ENCODE measurements at places on chromosomes 11 and 22. TPM values are rescaled to one million over a fixed set of nuclear protein-coding genes. Genes with fewer than 3 reads are reported as not detected.

DNA sequence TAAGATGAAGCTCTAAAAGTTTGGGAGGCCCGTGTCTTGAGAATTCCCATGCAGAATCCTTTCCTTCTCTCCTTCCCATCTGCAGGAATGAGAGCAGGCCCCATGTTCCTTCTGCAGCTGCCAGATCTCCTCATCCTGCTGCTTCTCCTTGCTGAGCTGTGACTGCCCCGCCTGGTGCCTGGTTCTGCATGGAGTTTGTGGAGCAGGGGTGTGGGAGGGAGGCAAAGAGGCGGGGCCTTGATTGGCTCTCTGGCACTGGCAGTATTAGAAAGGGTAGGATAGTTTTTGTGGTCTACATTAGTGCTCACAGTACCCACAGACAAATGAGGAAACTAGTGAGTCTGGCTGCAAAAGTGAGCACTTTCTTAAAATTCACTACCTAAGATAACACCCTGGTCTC, 91.1 kb upstream of the CLPB start:
- no peak for DNase-seq

- DNase-seq: no peak
These were observed 139.8 kb downstream of the ELP4 start for GRCh38 chr11:31649129-31649966.

GRCh38 chr11:112343368-112344039, 82.8 kb upstream of the PLET1 start:
- peak; percentile 40 for DNase-seq

DNA sequence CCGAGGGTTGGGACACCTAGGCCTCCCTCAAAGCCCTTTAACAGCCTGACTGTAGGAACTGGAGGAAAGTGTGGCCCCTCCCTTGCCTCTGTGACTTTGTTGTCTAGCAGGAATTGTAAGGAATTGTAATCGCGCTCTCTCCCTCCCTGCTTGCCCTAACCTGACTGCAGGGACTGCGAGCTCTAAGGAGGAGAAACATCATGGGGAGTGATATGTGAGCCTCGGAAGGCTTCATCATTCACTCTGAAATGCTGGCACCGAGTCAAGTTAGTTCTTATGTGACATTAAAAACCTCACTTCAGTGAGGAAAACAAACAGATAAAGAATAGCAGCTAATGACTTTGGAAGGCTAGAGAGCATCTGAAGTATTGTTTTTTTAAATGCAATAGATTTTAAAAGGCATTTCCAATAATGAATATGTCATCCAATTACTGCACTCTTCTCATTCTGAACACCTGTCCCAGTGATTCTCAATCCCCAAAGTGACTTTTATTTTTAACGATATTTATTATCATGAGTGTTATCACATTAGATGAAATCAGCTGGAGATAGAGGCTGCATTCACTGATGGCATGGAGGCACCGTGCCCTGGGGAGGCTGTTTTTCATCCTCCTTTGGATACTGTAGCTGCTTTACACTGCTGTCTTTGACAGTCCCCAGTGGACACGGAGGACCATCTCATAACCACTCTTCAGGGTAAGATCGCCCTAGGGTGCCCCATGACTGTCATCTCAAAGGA, 58.5 kb upstream of the NTM start:
- no peak for DNase-seq

GRCh38 chr11:133708547-133709051, 136.7 kb downstream of the SPATA19 start:
- no peak for DNase-seq

Gene RAB38
- not detected for total RNA-seq

- DNase-seq: no peak
These were observed 107.8 kb upstream of the CHORDC1 start for GRCh38 chr11:90330632-90331031.

- DNase-seq: no peak
These were observed 92.5 kb downstream of the DSCAML1 start for GRCh38 chr11:117704395-117705100.

Gene OR51I1
- total RNA-seq: not detected

Gene RASD2
- total RNA-seq: 0.46 TPM

- peak; percentile 86 for DNase-seq
These were observed 35.0 kb upstream of the OR9G4 start for GRCh38 chr11:56783448-56784041.

Gene SLC1A2
- not detected for total RNA-seq

Gene C11orf16
- not detected for total RNA-seq

GRCh38 chr11:68146010-68146540, 24.9 kb upstream of the CHKA start:
- DNase-seq: peak; percentile 77

DNA sequence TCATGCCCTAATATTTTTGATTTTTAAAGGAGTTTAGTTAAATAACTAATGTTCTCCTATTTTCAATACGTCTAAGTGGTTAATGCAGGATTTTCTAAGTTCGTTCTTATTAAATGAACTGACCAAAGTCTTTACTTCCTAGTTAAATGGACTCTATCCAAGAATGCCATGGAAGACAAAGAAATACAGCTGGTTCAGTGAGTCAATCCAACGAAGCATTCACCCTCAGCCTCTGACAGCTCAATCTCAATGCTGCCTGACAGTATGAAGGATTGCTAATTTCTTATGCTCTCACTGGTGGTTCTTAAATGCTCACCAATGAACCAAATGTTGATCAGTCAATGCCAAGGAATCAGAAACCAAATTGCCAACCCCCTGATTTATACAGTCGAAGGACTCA, 219.4 kb downstream of the CADM1 start:
- no peak for DNase-seq

DNA sequence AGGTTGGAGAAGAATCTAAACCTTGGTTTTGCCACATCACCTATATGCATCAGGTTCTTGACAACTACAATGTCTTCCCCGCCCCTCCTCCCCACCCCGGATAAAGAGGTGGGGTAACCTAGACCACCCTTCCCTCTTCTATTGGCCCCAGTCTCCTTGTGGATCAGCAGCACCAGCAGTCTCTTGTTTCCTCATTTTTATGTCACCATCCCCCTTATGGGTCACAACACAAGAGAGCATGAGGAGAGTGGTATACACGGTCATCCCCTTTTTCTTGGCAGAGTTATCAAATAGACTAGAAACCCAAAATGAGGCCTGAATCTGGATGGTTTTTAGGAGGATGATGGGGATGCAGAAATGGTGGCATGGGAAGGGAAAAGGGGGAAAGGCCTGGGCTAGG, 1.2 kb downstream of the MS4A4E start:
- DNase-seq: no peak

DNA sequence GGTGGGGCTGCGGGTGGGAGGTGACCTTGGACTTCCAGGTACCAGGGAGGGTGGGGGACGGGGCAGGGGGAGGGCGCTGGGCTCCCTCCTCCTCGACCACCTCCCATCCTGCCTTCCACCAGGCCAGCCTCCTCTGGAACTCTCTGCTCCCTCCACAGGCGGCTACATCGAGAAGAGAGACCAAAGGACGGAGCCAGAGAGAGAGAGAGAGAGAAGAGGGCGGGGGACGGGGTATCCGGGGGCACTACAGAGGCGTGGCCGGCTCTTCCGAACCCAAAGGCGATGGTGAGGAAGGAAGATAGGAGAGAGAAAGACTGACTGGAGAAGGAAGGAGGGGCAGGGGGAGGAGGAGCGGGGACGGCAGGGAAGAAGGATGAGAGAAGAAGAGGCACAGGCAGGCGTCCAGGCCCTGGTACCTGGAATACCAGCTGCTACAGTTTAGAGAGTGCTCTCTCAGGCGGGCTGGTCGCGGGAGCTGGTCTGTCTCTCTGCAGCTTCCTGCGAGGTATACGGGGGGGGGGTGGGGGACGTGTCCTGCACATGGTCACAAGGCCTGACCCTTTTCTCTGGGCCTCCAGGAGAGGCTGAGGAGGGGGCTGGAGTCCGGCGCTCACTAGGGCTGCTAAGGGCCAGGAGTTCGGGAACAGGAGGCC, 38.0 kb downstream of the IGSF9B start:
- DNase-seq: no peak

Gene LDLRAD3
- total RNA-seq: 15.3 TPM

GRCh38 chr11:112805658-112806057, 155.6 kb upstream of the NCAM1 start:
- no peak for DNase-seq

GRCh38 chr22:38657045-38657909, 839 bp downstream of the CBY1 start:
- DNase-seq: peak; percentile 31

GRCh38 chr11:109734566-109734965, 312.6 kb downstream of the C11orf87 start:
- no peak for DNase-seq

Gene HEPHL1
- total RNA-seq: 4.4 TPM

Gene SLC25A18
- total RNA-seq: 0.22 TPM

DNA sequence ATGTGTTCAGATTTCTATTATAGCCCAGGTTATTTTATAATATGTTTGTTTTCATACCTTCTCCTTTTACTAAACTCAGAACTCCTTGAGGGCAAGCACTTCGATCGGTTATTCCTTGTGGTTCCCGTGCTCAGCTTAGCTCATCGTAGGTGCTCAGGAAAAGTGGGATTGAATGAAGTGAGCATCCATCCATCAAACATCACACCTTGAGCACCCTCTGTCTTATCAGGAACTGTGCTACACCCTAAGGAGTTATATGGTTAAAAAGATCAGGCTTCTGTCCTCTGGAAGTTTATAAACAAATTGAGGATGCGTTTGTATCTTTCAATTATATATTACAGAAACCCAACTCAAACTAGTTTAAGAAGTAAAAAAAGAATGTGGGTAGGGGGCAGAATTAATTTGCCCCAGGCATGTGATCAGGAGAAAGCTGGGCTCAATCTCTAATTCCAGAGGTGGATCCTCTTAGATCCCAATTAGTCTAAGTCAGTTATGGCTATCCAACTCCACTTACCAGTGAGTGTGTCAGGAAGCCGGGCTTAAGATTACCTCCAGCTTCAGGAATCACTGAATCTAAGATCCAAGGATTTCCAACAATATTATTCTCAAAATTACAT, 59.9 kb upstream of the RRAS2 start:
- peak; percentile 75 for DNase-seq

Gene CHKB
- 31.5 TPM for total RNA-seq

DNA sequence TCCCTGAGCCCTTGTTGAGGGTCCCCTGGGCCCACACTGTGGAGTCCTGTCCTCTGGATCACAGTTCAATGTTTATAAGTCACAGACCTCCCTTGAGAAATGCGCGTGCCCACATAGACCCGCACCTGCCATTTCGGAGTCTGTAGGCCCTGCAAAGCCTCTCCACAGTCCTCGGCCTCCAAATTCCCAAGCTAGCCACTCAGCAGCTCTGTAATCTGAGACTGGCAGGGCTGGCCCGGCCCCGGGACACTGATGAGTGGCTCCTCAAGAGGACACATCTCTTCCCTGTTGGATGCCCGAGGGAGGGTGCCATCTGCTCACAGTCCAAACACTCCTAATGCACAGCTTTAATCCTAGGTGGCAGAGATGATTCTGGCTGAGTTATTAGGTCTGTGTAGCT, 39.1 kb downstream of the B3GAT1 start:
- DNase-seq: no peak

DNA sequence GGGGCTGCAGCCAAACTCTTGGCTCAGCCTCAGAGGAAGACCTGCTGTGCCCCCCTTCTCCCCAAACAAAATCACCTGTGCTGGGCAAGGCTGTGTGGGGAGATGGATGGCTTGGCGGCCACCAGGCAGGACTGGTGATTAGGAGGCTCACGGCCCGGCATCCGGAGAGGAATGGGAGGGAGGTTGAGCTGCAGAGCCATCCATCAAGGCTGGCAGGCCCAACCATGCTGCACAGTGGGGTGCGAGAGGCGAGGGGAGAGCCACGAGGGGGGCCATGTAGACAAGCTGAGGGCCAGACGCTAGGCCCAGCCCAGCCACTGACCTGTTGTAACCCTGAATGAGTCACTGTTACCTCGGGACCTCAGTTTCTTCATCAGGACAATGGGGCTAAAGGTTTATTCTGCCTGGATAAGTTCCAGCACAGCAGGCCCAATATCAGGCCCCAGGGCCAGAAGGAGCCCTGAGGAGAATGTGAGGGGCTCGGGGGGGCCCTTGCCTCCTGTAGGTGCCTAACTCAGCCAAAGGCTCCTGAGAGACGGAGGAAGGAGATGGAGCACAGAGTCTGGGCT, 18.2 kb downstream of the PDE2A start:
- DNase-seq: no peak

- no peak for DNase-seq
These were observed 34.3 kb downstream of the ZNF202 start for GRCh38 chr11:123707206-123707605.

Gene GUCD1
- 63.5 TPM for total RNA-seq

GRCh38 chr11:67374571-67375281, 1.3 kb upstream of the CLCF1 start:
- peak; percentile 60 for DNase-seq

DNA sequence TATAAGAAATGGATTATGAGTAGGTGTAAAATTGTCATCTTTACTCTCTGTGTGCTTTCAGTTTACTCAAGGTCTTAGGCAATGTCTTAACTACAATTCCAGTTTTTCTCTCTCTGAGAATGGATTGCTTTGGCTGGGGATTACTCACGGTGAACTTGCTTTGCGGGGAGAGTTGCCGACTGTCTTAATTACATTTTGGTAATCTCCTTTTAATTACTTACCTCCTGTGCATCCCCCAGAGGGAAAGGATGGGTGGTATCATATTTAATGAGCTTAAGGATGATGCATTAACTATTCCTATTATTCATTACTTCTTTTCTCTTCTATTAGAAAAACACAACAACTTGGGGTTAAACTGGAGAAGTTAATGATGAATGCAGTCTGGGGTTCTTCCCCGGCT, 159.4 kb downstream of the MPPED1 start:
- no peak for DNase-seq

DNA sequence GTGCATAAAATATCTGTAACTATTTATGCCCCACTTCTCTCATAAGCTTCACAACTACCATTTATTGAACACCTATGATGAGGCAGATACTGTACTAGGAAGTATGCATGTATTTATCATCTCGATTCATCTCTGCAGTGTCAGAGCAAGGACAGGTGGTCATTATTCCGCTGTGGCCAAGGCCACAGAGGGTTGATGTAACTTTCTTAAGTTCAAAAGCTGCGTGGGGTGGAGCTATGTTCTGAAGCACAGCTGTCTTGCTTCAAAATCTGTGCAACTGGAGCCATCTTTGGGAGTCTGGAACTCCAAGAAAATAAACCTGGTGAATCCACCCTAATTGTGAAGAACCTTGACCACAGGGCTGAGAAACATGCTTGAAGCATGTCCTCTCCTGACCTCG, 60.2 kb upstream of the HMGXB4 start:
- no peak for DNase-seq

Gene SRRD
- 21.1 TPM for total RNA-seq

DNA sequence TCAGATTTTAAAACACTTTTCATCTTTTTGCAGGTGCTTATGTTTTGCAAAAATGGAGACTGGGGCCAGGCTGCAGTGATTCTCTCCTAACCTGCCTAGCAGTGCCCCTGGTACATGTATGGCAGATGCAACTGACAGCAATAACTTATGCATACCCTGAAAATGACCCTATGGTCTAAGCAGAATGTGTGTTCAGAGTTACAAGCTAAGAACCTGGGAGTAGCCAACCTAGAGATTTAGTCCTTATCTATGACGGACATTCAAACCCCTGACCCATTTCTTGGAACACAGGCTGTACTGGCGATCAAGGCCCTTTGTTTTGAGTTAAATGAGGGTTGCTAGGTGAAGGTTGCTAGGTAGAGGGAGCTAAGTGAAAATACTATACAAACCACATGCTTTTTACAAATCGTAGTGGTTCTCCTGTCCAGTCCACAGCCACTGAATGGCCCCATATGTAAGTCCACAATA, 184.9 kb upstream of the SESN3 start:
- DNase-seq: no peak
